Iris pigment epithelial cell (primary cell): ENCODE measurements at places on chromosomes 1 and 21.

DNA sequence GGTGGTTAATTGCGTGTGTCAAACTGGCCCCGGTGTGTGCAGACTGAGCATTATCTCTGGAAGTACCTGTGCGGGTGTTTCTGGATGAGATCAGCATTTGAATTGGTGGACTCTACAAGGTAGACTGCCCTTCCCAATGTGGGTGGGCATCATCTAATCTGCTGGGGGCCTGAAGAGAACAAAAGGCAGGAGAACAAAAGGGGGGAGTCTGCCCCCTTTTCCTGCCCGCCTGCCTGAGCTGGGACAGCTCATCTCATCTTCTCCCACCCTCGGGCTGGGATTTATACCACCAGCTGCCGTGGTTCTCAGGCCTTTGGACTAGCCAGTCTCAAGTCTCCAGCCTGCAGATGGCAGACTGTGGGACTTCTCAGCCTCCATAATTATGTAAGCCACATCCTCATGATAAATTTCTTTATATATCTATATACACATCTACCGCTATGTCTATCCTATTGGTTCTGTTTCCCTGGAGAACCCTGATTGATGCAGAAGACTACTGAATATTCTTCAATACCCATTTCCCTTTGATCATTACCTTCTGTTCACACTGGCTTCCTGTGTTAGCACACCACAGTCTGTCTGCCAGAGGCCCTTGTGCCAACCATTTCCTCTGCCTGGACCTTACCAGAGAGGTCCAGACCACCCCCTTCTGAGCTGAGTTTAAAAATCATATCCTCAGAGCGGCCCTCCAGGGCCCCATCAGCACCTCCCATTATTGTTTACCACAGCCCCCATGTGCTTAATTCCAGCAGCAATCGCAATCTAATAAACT lies 25.2 kb downstream of the RCAN1 start:
- DNase-seq: no peak

GRCh38 chr1:6591222-6591621 lies 11.4 kb downstream of the ZBTB48 start:
- DNase-seq: no peak

GRCh38 chr1:168422203-168422847 lies 121.5 kb downstream of the XCL2 start:
- no peak for DNase-seq

DNA sequence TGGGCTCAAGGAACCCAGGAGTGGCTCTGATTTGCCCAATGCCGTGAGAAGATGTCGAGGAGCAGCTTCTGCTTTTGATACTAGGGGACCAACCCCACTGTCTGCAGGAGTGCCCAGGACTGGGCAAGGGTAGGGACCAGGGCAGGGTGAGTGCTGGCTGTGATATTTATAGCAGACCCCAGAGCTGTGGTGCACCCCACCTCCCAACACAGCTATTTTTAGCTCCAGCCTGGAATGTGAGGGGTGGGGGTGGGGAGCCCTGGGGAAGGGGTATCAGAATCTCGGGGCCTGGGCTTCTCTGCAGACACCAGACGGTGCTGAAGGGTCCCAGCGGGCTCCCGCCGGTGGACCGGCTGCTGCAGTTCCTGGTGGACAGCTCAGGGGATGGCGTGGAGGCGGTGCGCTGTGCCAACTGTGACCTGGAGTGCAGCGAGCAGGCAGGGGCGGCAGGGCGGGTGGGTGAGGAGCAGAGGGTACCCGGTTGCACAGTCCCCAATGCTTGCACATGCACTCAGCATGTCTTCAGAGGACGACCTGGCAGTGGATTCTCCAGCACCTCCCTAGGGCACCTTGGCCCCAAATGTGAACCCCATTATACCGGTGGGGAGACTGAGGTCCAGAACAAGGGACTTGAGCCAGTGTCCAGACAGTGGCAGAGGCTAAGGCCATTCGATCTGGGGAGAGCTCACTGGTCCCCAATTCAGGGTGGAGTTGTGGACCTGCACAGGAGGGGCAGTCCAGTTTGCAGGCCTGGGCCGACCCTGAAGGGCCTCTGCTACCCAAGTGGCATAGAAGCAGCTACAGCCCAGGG lies 1.4 kb downstream of the RNF207 start:
- DNase-seq: no peak

- DNase-seq: no peak
These were observed 38.4 kb upstream of the TRABD2B start for GRCh38 chr1:48035371-48036141.

DNA sequence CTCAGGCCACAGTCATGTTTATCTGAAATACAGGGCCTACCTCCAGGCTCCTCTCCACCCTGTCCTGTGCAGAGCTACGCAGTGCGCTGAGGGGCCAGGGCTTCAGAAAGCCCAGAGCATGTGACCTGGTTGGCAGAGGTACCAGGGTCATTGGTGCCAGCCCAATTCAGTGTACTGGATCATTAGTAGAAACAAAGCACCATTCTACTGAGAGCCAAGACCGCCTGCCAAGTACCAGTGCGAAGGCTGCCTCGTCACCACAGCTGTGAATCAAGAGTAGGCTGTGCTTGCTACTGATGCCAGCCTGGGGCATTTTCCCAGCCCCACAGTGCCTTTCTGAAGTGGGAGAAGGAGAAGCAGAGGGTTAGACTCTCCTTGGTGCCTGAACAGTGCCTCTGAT lies 59.8 kb downstream of the CAPN9 start:
- no peak for DNase-seq

DNA sequence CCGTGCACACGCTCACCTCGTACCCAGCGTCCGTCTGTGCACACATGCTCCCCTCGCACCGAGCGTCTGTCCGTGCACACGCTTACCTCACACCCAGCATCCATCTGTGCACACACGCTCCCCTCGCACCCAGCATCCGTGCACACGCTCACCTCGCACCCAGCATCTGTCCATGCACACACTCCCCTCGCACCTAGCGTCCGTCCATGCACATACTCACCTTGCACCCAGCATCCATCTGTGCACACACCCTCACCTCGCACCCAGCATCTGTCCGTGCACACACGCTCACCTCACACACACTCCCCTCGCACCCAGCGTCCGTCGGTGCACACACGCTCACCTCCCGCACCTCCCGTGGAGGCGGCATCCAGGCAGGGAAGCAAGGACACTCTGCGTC lies 24.4 kb upstream of the COL18A1 start:
- DNase-seq: no peak

GRCh38 chr1:53344921-53345838 lies 17.3 kb upstream of the LRP8 start:
- DNase-seq: no peak

GRCh38 chr1:22778408-22778807 lies 67.8 kb downstream of the EPHB2 start:
- no peak for DNase-seq

- no peak for DNase-seq
These were observed 41.3 kb downstream of the ICOSLG start for GRCh38 chr21:44199448-44199847.
